SHP77 (cell line): ENCODE measurements at places on chromosomes 6 and 20.

DNA sequence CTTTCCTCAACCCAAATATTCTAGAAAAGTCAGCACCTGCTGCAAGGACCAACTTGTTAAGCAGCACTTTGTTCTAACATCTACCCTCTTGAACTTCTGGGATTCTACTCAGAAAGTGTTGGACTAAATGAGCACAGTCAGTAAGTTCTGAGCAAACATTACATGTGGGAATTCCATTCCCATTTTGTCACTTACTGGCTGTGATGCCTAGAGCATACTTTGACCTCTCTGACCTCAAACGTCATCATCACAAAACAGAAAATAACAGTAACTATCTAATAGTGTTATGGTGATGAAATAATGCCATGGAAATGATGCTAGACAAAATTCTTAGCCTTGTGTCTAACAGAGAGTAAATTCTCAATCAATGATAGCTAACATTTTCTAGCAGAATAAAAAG, 829.4 kb downstream of the EPHA7 start:
- DNase-seq: no peak

DNA sequence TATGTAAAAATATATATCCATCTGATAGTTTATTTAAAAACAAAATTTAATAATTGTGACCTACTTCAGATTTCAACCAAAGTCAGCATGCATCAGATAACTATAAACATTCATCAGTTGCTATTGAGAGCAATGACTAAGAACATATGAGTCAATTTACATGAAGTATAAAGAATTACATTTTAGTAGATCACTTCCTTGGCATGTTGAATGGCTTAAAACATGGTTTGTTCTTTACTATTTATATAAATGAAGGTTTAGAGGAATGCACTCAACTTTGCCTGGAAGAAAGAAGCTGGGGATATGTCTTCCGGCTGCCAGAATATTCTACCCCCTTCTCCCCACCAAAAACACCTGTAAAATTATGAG, 6.4 kb upstream of the FAM217A start:
- DNase-seq: no peak

DNA sequence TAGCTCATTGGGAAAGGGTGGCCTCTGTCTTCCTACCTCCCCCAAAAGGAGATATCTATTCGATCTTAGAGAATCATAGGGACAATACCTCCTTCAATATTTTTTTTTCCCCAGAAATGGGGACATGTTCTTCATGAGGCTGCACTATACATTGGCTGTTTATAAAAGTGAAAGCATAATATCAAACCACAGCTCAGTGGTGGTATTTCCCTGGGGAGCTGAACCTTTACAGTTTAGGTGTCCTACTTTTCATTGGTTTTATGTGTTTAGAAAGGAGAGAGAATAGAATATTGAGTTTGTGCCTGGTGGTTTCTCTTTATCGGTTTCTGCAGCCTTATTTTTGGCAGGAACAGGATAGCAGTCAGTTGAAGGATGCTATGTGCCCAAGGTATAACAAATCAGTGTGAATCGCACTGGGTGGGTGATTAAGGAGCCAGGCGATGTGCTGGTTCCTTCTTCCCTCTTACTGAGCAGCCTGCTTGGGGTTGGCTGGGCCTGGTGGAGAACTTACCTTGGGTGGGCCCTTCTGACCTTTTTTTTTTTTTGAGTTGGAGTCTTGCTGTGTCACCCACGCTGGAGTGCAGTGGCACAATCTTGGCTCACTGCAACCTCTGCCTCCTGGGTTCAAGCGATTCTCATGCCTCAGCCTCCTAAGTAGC, 25.2 kb downstream of the UST start:
- DNase-seq: no peak

DNA sequence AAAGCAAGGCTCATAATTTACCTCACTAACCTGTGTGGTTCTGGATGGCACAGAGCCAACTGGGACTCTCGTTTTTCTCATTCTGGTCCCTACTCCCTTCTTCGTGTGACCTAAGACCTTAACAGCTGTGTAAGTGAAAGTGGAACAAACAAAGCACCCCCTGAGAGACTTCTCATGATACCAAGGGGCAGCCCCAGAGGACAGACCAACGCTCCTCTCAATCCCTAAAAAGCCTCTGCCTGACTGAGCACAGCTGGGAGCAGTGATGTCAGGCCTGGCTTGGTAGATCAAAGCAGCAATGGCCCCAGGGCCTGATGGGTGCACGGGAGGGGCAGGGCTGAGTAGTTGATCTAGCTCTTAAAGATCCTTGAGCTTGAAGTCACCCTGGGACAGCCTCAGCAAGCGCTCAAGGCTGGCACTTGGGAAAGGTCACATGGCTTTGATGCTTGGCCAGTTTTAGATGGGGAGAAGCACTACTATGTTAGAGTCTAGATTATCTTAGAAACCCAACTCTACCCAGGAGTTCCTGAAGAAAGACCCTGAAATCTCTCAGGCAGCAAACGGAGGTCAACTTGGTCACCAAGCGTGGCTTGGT, 16.2 kb upstream of the TGM2 start:
- no peak for DNase-seq

- no peak for DNase-seq
These were observed 66.0 kb upstream of the CDH4 start for GRCh38 chr20:61185841-61186601.

DNA sequence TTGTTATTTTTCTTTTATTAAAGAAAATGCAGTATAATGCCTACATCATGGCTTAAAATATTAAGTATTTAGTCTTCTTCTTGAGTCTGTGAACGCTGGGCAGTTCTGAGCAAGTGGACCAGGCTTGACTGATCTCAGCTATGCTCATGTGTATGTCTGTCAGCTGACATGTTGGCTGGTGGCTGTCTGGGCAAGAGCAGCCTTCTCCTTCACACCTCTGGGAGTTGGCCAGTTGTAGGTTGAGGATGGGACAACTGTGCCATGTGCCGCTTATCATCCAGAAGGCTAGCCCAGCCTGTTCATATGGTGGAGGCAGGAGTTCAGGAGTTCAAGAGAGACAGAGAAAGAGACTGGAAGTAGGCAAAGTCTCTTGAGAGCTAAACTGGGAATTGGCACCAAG, 175.9 kb downstream of the PLCB4 start:
- DNase-seq: no peak

- no peak for DNase-seq
These were observed 112.7 kb downstream of the RTN4IP1 start for GRCh38 chr6:106516616-106517015.

DNA sequence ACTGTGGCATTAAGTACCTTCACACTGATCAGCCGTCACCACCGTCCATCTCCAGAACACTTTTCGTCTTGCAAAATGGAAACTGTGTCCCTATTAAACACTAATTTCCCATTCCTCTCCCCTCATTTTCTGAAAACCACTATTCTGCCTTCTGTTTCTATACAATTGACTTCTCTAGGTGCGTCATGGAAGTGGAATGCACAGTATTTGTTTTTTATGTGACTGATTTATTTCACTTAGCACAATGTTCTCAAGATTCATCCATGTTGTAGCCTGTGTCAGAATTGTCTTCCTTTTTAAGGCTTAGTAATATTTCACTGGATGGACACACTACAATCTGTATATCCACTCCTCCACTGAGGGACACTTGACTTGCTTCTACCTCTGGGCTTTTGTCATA, 53.8 kb upstream of the PDE10A start:
- no peak for DNase-seq

DNA sequence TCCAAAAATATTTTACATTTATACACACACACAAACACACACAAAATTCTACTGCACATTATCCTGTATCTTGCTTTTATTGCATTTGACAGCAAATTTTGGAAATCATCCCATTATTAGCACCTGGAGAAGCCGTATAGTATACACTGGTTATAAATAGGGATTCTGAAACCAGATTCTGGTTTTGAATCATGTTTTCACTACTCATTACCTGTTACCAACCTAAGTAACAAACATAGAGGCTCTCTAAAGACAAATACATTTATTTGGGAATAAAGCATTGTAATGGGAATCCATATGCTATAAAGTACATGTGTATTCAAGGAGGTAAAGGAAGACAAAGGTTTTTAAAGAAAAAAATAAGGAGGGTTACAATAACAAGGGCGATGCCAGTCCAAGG, 106.8 kb downstream of the OR2B2 start:
- DNase-seq: no peak

- DNase-seq: no peak
These were observed 580.7 kb downstream of the RFPL4B start for GRCh38 chr6:112927641-112928320.

GRCh38 chr6:148769304-148769968, 22.6 kb downstream of the UST start:
- no peak for DNase-seq

DNA sequence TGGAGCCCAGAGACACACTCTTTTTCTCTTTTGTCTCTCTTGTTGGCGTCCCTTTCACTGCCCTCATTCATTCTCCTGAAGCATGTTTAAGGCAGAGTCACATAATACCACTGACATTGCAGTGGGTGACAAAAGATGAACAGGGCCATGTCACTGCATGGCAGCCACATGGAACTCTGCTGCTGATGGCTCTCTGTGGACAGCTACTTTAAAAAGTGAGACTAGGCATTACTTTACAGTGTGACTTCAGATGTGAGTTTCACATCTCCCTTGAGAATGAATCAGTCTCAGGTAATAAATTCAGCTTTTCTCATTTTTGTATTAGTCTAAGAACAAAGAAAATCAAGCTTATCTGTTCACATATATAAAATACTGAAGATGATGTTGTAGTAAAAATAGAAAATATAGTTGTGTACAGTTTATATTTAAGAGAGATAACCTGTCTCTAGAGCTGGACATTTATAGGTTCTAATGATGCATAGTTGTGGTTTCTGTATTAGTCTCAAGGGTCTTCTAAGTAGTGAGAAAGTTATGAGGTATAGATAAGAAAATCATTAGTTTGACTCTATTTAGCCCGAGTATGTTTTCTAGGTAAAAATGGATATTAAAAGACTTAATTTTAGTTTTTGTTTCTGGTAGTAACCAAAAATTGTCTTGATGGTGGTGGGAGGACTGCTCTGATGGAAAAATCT, 6.1 kb downstream of the MRS2 start:
- DNase-seq: no peak

DNA sequence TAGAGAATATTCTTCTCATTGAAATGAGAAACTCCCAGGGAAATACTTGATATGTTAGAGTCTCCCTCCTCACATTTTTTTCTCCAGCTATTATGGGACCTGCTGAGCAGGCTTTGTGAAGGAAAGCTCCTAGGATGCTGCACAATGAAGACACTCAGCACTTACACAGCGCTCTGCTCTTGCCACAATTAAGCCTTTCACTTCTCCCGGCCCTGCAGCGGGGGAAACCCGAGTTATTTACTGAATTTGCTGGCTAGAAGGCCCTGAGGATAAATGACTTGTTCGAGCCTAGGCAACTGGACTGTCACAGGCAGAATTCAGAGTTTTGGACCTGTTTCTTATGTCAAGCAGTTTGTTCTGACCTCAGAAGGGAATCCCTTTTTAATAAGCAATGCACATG, 102.0 kb downstream of the MAP3K7 start:
- DNase-seq: no peak

GRCh38 chr6:137150072-137150471, 23.4 kb downstream of the IL22RA2 start:
- no peak for DNase-seq

DNA sequence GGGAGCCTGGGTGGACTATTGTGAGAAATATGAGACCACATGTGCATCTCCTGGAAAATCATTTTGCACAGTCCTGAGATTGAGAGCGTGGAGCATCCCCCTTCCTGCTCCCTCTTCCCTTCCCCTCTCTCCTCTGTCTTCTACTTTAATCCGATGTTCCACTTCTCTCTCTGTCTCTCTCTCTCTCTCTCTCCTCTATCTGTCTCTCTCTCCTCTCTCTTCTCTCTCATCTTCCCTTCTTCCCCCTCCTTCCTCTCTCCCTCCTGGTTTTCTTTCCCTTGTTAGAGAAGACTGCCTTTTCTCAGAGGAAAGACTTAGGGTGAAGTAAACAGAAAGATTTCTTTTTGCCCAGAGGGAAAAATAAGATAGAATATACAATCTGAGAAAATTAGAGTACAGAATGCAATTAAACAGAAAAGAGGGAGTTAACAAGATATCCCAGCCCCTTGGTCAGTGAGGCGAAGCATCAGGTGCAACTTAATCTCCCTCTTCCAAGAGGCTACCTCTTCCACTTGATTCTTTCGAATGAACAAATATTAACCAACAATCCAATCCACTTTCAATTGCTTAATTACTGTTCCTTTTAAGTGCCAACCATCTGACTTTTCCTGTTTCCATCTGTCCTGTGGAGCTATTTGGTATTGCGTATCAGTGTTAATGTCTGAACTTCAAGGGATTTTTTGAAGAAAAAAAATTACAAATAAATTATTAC, 14.6 kb downstream of the KHDC1 start:
- no peak for DNase-seq

DNA sequence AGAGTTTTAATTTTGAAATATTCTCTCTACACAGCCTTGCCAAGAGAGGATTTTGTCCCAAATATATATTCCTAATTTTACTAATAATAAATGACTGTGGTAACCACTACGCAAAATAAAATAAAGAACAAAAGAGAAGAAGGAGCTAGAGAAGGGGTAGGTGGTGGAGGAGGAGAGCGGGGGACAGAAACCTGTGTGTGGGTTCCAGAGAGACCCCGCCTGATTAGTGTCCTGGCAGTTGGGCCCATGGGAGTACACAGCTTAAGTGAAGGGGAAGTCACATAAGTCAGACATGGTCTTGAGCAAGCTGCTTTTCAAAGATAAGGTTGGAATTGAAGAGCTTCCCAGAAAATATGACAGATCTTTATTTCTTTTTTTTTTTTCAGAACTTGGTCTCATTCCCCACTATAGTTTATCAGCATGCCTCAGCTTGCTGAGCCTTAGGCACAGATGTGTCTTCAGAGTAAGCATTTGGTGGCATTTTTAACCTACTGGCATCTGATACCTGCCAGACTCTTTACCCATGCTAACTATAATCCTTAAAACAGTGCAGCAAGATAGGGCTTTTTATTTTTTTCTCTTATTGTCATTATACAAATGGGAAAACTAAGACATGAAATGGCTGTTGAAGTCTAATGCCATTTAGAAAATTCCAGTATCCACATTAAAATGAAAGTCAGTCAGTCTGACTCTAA, 9.6 kb upstream of the RHAG start:
- no peak for DNase-seq

DNA sequence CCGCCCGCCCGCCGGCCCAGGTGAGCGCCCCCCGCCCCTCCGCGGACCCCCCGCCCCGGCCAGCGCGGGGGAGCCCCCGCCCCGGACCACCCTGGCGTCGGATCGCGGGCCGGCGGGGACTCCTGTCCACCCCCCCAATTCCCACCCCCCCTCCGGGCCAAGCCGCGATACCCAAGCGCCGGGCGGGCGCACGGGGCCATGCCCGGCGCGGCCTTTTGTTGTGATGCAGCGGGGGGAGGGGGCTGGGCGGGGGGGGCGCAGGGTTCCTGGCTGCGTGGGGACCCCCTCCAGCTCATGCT, 245 bp downstream of the SRC start:
- DNase-seq: no peak
